NCI-H1930 (cell line): ENCODE measurements at places on chromosomes 2 and 18.

- no peak for DNase-seq
Observed at GRCh38 chr18:75527848-75528685, 100.6 kb upstream of the SMIM21 start.

GRCh38 chr2:172329774-172330671, 97.4 kb upstream of the ITGA6 start:
- DNase-seq: no peak

DNA sequence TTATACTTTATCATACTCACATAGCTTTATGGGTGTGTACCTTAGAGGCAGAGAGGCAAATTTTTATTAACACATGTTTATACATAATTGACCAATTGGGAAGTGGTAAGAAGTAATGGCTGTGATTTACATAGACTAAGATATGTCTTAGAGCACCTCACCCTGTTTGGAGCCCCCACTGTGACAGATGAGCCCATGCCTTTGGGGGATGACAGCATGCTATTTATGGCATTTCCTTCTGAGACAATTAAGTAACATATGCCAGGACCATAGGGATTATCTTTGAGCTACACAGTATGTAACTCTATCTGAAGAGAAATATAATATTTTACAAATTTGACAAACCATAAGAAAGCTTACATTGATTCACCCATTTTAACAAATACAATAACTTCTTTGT, 1655.3 kb upstream of the ACVR2A start:
- DNase-seq: no peak

DNA sequence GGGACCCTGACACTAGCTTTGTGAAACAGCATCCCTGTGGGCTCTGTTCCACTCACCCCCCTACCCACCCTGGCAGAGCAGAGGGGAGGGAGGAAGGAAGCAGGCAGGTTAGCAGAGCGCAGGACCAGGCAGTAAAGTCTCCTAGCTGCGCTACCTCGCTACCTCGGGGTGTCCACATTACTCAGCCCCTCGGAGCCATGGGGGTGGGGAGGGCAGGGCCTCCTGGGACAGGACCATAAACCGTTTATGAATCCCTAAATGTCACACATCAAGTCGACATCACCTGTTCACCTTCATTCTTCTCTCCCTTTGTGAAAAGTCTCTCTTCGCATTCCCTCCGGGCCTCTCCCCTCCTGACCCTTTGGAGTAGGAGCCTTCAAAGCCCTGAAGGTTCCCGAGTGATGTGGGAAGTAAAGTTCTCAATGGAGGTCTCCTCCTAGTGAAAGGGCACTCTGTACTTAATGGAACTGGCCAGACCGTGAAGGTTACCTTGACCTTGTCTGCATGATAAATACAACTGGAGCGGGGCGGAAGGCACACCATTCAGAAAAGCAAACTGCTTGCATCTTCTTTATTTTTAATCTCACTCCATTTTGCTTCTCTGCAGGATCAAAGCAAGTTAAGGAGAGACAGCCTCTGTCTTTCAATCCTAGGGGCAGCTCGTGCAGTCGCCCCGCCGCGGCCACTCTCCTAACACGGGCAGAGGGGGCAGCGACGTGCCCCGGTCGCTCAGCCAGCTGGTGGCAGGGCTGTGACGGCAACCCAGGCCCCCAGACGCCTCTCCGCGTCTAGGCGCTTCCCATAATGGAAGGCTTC, 23.7 kb upstream of the SMAD7 start:
- DNase-seq: no peak

DNA sequence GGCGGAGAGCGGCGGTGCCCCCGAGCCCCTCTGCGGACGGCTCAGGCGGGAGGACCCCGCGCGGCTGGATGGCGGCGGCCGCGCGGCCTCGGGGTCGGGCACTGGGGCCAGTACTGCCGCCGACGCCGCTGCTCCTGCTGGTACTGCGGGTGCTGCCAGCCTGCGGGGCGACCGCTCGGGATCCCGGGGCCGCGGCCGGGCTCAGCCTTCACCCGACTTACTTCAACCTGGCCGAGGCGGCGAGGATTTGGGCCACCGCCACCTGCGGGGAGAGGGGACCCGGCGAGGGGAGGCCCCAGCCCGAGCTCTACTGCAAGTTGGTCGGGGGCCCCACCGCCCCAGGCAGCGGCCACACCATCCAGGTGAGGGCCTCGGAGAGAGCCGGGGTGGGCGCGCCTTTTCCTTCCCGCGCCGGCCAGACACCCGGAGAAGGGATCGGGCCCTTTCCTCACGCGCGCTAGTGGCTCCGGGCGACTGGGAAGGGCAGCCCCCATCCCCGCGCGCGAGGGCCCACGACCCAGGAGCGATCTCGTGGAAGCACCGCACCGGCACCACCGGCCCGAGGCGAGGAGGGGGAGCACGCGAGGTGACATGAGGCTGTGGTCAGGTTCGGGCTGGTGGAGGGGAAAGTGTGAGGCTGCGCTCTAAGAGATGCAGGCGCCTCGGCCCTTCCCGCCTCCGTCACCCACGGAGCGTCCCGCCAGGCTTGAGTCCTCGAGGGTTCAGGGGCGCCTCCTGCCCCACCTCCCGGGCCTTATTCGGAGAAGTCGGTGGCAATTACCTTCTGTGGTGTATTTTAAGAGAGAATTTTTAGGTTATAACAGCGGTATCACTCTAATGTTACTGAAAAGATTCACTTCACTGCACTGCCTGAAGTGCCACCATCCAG, 607 bp downstream of the LAMA3 start:
- DNase-seq: no peak

GRCh38 chr2:218995972-218996711, 2.9 kb upstream of the CRYBA2 start:
- peak; percentile 87 for DNase-seq

GRCh38 chr2:8036366-8036765, 645.5 kb upstream of the ID2 start:
- no peak for DNase-seq

GRCh38 chr2:54669677-54670484, 53.6 kb upstream of the EML6 start:
- no peak for DNase-seq

- no peak for DNase-seq
Observed at GRCh38 chr2:159165048-159165447, 121.5 kb downstream of the WDSUB1 start.

GRCh38 chr2:110828330-110828729, 96.0 kb downstream of the ACOXL start:
- DNase-seq: no peak

DNA sequence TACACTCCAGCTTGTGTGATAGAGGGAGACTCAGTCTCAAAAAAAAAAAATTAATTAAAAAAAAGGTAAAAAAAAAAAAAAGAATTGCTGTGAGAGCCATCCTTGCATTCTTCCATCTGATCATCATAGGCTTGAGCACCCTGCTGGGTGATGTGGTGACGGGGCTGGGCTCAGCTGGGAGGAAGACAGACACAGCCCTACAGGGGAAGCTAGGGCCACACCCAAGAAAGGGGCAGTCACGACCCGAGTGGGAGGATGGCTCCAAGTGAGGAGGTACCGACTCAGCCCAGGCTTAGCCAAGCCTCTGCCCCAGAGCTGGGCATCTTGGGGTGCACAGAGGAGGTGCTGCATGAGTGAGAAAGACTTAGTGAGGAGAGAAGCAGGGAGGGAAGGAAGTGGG, 165.5 kb downstream of the SH3RF3 start:
- DNase-seq: no peak

DNA sequence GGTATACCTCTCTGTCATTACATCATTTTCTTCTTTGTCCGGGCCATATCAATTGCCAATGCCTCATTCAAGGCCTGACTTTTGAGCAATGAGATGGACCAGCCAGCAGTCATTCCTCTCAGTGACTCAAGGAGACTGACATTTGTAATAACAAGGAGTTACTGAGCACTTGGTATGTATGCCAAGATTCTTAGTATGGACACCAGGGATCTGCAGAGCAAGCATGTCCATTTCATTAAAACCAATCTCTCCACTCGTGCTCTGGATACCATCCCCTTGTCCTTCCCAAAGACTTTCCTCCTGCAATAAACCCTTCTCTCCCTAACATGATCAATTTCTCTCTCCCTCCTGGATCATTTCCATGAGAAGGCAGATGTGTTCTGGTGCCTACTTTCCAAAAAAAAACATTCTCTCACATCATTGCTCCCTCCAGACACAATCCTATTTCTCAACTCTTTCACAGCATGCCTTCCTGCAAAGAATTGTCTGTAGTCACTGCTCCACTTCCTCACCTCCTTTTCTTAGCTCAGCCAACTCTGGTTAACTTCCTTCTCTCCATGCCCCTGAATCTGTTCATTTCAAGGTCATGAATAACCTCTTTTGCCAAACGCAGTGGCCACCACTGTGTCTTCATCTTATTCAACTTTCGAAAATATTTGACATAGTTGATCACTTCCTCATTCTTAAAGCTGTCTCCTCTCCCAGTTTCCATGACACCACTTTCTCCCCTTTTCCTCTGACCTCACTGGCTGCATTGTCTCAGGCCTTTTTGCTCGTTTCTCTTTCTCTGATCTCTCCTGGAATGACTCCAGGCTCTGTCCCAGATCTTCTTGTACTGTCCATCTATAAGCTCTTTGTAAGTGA, 102.8 kb upstream of the CYP1B1 start:
- no peak for DNase-seq

- DNase-seq: peak; percentile 81
Observed at GRCh38 chr2:158079672-158080071, 22.0 kb upstream of the UPP2 start.

- no peak for DNase-seq
Observed at GRCh38 chr18:46264255-46264654, 160.1 kb downstream of the HAUS1 start.

- DNase-seq: no peak
Observed at GRCh38 chr18:59728816-59729215, 31.6 kb upstream of the CCBE1 start.

GRCh38 chr2:207223051-207223450, 57.3 kb upstream of the KLF7 start:
- no peak for DNase-seq

GRCh38 chr2:236687296-236687965, 117.8 kb downstream of the ACKR3 start:
- DNase-seq: no peak

- no peak for DNase-seq
Observed at GRCh38 chr2:33588232-33588631, 10.9 kb downstream of the FAM98A start.

GRCh38 chr2:217365656-217366055, 505.8 kb upstream of the TNP1 start:
- DNase-seq: no peak

GRCh38 chr2:106109675-106110424, 84.3 kb downstream of the UXS1 start:
- no peak for DNase-seq

DNA sequence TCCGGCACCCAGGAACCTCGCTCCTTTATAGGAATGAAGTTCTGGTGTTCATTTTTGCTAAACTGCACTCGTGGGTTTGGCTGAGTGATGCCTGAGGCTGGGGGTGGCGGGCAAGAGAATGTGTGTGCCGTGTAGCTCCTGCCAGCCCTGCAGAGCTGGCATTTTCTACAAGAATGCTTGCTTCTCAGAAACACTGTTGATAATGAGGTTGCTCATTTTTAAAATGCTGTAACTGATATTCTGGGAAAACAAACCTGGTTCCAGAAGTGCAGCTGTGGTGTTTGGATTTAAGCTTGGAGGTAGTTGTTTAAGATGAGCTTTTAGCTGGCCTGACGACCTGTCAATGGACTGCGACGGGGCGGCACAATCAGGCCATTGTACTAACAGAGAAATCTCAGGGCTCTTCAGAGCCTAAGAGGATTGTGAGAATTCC, 511.9 kb upstream of the TNP1 start:
- no peak for DNase-seq

DNA sequence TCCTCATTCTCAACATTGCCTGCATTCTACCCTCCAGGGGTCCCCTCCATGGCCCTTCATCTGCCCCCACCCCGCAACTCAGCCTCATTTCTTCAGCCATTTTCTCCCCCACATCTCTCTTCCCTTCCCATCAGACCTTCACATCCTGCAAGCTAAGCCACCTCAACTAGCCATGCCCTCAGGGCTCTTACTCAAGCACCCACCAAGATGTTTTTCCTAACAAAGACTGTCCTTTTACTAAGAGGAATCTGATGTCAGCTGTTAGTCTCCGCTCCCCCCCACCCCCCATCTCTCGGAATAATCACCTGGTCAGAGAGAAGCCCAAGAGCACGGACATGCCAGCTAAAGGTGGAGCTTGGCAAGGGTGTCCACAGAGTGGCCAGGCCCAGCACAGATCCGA, 4.7 kb upstream of the CAPN10 start:
- DNase-seq: no peak

DNA sequence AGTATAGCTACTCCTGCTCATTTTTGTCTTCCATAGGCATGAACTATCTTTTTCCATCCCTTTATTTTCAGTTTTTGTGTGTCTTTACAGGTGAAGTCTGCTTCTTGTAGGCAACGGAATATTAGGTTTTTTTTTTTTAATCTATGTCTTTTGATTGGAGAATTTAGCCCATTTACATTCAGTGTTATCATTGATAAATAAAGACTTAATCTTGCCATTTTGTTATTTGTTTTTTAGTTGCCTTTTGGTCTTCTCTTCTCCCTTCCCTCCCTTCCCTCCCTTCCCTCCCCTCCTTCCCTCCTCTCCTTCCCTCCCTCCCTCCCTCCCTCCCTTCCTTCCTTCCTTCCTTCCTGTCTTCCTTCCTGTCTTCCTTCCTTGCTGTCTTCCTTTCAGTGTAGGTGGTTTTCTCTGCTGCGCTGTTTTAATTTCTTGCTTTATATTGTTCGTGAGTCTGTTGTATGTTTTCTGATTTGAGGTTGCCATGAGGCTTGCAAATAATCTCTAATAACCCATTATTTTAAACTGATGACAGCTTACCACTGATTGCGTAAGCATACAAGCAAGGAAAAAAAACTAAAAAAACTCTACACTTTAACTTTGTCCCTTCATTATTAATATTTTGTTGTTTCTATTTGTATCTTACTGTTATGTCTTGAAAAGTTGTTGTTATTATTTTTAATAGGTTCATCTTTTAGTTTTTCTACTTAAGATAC, 353.8 kb downstream of the PARD3B start:
- no peak for DNase-seq

GRCh38 chr18:44710931-44711330, 30.2 kb downstream of the SETBP1 start:
- DNase-seq: no peak

DNA sequence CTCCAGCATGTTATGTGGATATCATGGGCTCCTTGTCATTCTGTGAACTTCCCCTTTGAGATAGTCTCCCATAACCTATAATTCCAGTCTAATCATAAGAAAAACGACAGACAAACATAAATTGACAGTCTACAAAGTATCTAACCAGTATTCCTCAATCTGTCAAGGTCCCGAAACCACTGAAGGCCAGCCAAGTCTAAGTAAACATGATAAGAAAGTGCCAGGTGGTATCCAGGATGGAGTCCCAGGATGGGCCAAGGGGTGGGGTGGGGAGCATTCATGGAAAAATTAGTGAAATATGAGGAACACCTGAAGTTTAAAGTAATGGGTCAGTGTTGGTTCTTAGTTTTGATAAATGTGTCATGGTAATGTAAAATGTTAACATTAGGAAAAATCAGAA, 355.5 kb downstream of the DPP10 start:
- DNase-seq: no peak
